HepG2 (cell line): ENCODE measurements at places on chromosomes 4 and X. TPM values are rescaled to one million over a fixed set of nuclear protein-coding genes. Genes with fewer than 3 reads are reported as not detected.

GRCh38 chrX:40953369-40953768 is 131.9 kb upstream of the USP9X start:
- no peak for DNase-seq

GRCh38 chr4:88858752-88859151 is 161.1 kb upstream of the NAP1L5 start:
- DNase-seq = no peak

DNA sequence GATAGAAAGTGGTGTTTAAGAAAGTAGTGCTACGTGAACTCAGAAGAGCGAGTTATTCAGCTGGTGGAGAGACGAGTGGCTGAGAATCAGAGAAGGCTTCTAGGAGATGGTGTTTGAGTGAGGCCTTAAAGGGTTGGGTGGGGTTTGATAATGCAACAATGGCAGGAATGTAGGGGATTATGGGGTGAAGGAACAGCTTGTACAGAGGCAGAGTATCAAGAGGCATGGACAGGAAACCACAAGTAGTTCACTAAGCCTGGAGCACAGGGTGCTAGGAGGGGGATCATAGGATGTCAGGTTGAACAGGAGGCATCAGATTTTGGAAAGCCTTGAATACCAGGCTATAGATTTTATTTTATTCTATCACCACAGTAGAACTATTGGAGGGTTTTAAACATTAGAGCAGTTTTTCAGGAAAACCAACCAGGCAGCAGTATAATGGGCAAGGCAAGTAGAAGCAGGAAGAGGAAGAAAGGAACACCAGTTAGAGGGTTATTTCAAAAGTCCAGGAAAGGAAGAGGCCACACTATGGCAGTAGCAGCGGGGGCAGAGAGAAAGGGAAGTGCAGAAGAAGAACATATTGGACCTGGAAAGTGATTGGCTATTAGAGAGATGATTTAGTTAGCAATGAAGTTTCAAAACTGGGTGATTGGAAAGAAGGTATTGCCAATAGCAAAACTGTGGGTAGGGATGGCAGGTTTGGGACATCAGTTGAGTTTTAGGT is 99.2 kb downstream of the DOCK11 start:
- no peak for DNase-seq

GRCh38 chr4:82643994-82644733 is 82.4 kb upstream of the TMEM150C start:
- DNase-seq = no peak

DNA sequence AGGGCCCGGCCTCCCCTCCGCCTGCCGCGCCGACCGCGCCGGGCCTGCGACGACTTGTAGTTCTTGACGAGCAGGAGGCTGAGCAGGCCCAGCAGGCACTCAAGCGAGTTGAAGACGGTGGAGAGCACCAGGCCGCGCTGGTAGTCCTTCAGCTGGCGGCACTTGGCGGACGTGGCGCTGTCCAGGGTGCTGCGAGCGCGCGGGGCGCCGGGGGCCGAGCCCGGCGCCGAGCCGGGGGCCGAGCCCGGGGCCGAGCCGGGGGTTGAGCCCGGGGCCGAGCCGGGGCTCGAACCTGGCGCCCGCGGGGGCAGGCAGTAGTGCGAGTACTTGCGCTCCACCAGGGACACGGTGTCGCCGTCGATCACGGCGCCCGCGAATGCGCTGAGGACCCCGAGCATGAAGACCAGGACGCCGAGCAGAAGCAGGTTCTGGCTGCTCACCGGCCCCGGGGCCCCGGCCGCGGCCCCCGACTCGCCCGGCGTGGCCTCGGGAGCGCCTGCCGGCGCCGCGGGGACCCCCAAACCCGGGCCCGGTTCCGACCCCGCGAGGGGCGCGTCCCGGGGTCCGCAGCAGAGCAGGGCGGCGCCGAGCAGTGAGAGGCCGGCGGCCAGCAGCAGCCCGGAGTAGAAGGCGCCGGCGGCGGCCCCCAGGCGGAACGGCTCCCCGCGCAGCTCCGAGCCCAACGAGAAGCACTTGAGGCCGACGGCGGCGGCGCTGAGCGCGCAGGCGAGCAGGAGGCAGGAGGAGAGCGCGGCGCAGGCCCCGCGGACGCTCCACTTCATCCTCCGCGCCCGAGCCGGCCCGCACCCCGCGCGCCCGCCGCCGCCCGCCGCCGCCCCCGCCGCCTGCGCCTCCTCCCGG is 584 bp downstream of the TMEM271 start:
- DNase-seq = no peak

- DNase-seq = no peak
Observed at GRCh38 chrX:40096395-40097091, 1.2 kb downstream of the BCOR start.

- no peak for DNase-seq
Observed at GRCh38 chr4:108166038-108166437, 2.7 kb downstream of the LEF1 start.

GRCh38 chr4:51885363-51885762 is 42.4 kb downstream of the DCUN1D4 start:
- peak; percentile 44 for DNase-seq

- DNase-seq = no peak
Observed at GRCh38 chr4:122765692-122766352, 33.3 kb downstream of the BBS12 start.

GRCh38 chr4:180960743-180961401 is 1282.3 kb upstream of the TENM3 start:
- no peak for DNase-seq

Gene TLL1
- total RNA-seq = not detected in 2 replicates

Gene ETDA
- total RNA-seq = not detected in 2 replicates

Gene SPANXA1
- total RNA-seq = not detected in 2 replicates

Gene STBD1
- total RNA-seq = 3.5 and 4.3 TPM in 2 replicates

Gene C4orf54
- not detected in 2 replicates for total RNA-seq
